ENCODE measurements at places on chromosomes 6 and 20.
A peak's percentile ranks its signal among the peaks of the same experiment; 100 is the strongest.

- no peak for DNase-seq
Measured at GRCh38 chr6:53796791-53797190, 2.0 kb downstream of the LRRC1 start.

- peak; percentile 25 for DNase-seq
Measured at GRCh38 chr6:136582711-136583471, 32.7 kb upstream of the MAP7 start.

GRCh38 chr6:111922454-111923297 lies 49.4 kb upstream of the FYN start:
- DNase-seq: no peak

DNA sequence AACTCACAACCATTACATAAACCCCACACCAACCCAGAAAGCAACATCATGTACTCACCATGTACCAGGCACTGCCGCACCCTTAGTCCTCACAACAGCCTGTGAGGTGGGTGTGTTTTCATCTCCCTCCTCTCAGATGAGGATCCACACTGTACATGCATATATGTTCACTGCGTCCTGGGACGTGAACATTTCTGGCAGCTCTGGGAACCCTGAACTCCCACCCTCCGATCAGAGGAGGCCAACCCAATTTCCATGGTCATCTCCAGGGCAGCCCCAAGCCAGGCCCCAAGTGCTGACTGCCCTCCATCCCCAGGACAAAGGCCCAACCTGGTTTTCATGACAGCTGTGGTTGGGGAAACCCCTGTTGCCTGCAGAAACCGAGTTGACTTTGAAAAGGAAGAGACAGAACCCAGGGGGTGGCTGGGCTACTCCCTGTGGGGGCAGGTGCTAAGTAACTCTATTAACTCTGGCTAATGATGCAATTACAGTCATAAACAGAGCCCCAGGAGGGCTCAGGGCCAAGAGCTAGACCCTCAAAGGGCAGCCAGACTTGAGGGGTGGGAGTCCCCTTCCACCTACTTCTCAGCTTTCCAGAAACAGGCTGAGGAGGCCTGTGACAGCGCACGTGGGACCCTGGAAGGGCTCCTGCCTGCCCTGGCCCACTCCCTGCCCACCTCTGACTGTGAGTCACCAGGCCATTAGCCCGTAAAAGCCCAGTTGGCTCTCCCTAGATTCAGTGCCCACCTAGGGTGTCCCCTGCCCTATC lies 2.6 kb downstream of the TFEB start:
- no peak for DNase-seq

GRCh38 chr6:152184917-152185574 lies 377.6 kb downstream of the ESR1 start:
- no peak for DNase-seq

DNA sequence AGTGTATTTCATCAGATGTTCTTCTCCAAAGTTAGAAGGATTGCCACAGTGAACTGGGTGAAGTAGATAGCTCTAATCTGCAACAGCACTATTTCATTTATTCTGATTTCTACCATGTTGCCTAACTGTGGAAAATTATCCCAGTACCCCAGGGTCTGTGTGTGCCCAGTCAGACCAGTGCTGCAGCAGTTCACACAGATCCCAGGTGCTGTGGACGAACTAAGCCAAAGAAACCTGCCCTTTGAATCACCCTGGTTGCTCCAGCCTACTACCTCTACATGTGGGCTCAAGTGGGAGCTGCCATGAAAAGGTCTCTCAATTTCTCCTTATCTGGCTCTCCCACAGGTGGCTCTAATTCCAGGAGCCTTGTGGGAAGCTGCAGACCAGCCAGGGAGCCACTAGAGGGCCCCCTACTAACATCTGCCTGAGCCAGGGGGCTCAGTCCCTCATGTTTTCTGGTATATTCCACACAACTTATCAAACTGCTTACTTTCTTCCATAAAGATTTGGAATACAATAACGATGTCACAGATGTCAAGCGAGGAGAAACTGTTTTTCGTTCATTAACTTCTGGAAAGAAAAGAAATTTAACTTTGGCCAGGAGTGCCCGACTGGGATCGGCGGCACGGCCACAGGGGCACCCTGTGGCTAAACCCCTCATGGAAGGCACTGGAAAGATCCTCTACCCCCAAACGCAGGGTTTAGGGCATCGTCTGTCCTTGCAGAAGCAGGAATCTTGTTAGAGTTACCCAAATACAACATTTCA lies 31.6 kb upstream of the LY86 start:
- DNase-seq: peak; percentile 46

GRCh38 chr6:132405143-132405915 lies 4.1 kb upstream of the MOXD1 start:
- DNase-seq: no peak

- no peak for DNase-seq
Measured at GRCh38 chr6:67433124-67433523, 1202.0 kb upstream of the ADGRB3 start.

DNA sequence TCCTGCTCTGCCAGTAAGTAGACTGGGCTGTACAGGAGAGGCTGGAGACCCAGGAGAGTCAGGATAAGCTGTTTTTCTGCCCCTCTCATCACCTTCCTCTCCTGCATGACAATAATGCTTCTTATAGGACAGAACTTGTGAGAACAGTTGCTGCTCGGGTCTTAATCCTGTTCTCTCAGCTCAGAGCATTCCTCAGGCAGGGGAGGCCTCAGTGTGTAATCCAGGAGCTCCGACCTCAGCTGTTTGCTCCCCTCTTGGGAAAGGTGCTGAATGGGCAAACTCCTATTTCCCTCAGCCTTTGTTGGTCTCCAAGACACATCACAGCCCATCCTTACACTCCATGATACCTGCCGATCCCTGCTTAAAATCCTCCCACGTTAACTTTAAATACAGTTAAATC lies 134.9 kb upstream of the LRFN2 start:
- no peak for DNase-seq

GRCh38 chr6:7865781-7866180 lies 44.8 kb downstream of the TXNDC5 start:
- peak; percentile 10 for DNase-seq

DNA sequence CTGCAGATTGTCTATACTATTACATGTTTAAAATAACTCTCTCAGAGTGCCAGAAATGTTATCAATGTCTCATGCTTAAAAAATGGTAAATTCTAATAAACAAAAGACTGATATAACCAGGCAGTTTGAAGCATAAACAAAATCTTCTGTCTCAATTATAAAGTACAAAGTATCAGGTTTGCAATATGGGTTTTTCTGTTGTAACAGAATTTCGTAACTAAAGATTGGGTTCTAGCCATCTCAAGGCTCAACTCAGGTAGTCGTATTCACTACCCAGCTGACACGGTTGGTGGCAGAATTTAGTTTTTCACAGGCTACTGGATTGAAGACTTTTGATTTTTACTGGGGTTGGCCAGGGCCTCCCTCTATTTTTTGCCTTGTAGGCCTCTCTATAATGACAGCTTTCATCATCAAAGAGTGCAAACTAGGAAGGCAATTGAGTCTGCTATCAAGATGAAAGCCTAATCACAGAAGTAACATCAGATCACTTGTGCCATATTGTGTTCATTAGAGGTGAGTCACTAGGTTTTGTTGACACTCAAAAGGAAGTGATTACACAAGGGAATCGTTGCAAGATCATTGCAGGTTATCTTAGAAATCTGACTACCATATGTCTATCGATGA lies 3.6 kb downstream of the CYP39A1 start:
- DNase-seq: no peak

DNA sequence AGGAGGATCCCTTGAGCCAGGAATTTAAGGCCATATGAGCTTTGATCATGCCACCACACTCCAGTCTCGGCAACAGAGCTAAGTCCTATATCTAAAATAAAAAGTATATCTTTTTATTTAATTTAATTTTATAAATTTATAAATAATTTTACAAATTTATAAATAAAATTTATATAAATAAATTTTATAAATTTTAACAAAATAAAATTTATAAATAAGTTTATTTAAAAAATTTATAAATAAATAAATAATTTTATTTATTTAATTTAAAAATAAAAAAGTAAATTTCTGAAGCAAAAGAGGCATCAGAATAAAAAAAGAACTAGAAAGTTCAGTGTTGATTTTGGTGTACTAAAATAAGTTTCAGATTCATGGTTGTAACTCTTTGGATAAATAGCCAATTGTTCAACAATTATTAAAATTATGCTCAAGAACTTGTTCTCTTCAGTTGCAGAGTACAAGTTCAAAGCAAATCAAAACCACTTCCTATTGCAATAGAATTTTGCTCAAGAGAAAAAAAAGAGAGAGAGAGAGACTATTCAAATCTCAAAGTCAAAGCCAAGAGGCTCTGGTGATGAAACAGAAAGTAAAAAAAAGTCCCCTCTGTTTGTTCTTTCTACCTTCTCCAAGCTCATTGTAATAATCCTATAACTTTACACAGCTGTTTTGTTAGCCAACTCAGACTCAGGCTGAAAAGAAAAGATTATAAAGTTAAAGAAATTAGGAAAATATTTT lies 547.5 kb upstream of the ADGRB3 start:
- no peak for DNase-seq

DNA sequence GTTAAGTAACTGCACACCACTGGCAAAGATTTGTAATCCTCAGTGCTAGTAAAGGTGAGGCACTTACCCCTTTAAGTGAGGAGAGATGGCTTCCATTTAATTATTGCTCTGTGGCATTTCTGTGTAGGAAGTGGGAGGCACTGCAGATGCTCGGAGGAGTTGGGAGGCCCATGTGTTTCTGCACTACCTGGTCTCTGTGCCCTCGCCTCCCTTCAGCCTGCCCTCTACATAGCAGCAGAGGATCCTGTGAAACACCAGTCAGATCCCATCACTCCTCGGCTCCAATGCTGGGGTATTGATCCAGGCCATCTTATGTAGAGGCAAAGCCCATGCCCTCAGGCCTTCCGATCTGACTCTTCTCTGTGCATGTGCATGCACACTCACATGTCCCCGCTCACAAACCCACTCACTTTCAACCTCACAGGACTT lies 67.0 kb downstream of the SLX4IP start:
- DNase-seq: no peak

DNA sequence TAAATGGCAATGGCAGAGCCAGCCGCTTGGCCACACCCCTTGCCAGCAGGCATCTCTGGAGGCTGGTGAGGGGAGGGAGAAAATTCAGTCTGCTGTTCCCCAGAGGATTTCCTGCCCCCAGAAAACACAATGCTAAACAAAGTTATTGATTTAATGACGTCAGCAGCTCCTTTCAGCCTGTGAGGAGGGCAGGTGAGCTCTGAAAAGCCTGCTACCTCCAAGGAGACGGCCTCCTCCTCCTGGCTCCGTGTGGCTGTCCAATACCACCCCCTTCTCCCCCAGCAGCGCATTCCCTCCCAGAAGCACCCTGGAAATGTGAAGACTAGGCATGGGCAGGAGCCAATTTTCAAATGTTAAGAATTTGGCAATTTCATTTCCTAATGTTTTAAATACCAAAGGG lies 393.1 kb downstream of the ZFAND3 start:
- no peak for DNase-seq

DNA sequence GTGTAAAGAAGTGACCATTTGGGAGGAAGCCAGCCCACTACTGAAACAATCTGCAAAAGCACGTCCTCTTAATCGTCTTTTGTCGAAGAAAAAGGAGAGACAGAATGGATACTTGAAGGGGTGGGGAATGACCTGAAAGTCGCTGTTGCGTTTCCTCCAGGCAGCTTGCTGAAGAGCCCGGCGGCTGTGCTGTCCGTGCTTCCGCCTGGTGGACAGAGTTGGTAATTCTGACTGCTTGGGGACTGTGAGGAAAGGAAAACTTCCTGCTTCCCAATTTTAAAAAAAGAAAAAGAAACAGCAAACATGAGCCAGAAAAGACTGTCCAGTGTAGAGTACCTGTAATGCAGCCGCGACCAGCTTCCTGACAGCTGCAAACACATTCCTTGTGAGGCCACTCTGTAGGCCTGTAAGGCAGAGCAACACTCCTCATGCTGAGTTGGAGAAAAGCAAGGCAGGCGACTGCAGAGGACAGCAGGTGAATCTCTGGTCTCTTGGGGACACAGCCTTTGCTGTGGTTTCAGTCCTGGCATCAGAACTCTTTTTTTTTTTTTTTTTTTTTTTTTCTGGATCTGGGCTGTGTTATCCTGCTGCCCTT lies 251.1 kb upstream of the TBX18 start:
- DNase-seq: peak; percentile 86

- peak; percentile 17 for DNase-seq
Measured at GRCh38 chr6:124520514-124520913, 441.7 kb upstream of the RNF217 start.

- no peak for DNase-seq
Measured at GRCh38 chr6:128347123-128347522, 173.3 kb downstream of the PTPRK start.

GRCh38 chr6:126041516-126041915 lies 55.2 kb downstream of the TRMT11 start:
- DNase-seq: no peak

DNA sequence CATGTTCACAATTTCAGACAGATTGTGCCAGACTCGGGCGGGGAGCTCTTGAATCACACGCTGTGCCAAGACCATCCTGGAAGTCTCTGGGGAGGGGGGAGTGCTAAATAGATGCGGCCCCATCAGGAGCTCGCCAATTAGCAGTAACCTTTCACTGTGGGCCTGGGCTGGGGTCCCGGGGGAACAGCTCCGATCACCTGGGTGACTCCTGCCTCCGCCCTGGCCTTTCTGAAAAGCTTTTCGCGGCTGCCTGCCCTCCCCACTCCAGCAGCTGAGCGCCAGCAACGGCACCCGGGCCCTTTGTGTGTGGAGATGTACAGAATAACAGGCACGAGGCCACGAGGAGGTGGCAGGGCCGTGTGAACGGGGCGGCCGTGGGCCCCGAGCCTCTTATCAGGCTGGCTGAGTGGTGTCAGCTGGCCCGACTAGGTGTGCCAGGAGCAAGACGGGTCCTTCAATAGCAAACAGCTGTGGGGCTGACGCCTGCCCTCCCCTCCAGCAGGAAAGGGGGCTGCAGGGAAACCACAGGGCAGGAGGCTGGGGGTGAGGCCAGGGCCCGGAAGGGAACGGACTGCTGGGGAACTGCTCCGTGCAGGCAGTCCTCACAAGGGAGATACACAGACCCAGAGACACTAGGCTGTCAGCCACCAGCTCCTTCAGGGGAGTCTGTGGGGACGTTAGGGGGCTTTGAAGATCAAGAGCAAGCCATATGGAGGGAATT lies 56.8 kb downstream of the NOL4L start:
- no peak for DNase-seq

GRCh38 chr6:148035806-148036390 lies 306.7 kb upstream of the SASH1 start:
- no peak for DNase-seq

- DNase-seq: no peak
Measured at GRCh38 chr20:23235173-23236027, 115.2 kb upstream of the NXT1 start.
